ENCODE measurements at places on chromosomes 13 and 19. TPM values are rescaled to one million over a fixed set of nuclear protein-coding genes. Genes with fewer than 3 reads are reported as not detected.

The KLK14 gene
- total RNA-seq, result not detected

The LGALS4 gene
- not detected for total RNA-seq

The CYP2S1 gene
- not detected for total RNA-seq

The HSD17B14 gene
- total RNA-seq, result 3.6 TPM

The ZNF417 gene
- total RNA-seq, result 15.8 TPM

The TEKTIP1 gene
- not detected for total RNA-seq

The TMEM255B gene
- not detected for total RNA-seq

The ATP1A3 gene
- not detected for total RNA-seq

The NKPD1 gene
- total RNA-seq, result 0.25 TPM

The ZNF570 gene
- total RNA-seq, result 24.9 TPM

The FSD1 gene
- 7.5 TPM for total RNA-seq

The URAD gene
- total RNA-seq, result not detected
